ENCODE measurements at places on chromosomes 12 and 14.

- DNase-seq: no peak
Observed at GRCh38 chr12:79818856-79819255, 116.0 kb downstream of the PPP1R12A start.

GRCh38 chr12:19963972-19964371 lies 404.4 kb upstream of the PDE3A start:
- no peak for DNase-seq

GRCh38 chr14:65142914-65143625 lies 40.8 kb upstream of the MAX start:
- no peak for DNase-seq

DNA sequence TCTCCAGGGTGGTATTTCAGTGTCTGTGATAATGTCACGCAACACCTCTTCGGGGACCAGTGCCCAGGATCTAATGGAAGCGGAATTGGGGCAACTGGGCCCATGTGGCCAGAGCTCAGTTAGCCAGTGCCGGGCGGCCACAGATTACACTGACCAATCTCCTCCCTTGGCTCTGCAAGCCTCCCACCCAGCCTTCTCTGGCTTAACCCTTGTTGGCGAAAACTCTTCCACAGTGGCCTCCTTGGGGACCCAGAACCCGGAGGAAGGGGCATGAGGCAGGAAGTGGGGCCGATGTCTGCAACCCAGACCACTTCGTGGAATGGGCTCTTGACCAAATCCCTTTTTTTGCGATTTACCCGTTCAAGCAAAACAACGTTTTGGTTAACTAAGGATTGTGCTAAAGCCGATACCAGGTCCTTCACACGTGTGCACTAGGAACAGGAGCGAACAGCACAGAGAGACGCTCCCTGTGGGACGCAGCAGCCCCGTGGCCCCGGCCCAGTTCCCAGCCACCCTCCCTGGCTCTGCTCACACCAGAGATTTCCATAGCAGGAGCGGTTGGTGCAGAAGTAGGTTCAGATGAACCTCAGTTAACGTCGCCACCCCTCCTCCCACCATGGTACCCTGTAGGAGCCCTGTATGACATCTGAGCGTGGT lies 38.2 kb downstream of the SLC8B1 start:
- no peak for DNase-seq

- no peak for DNase-seq
Observed at GRCh38 chr12:26157001-26157400, 32.2 kb upstream of the BHLHE41 start.

DNA sequence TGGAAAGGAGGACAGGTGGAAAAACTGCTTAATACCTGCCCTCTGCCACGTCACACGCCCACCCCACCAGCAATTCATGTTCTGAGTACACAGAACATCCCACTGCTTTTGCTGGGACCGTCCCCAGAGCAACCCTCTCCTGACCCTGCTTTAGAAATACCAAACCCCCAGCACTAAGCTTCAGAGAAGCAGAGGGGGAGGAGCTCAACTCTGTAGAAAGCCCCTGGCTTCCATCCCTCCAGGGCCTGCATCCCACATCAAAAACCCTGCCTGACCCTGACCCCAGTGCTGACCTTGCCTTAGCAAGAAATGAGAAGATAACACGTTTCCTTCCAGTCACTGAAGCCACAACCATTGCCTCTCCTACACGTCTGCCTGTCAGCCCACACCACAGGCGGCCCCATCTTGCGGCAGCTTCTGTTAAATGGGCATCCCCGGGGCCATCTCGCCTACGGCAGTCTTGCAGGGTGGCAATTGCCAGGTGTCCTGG lies 19.7 kb downstream of the VDR start:
- DNase-seq: no peak
